Esophagus squamous epithelium (tissue), 5 donors: ENCODE measurements at places on chromosomes 1 and 21. TPM values are rescaled to one million over a fixed set of nuclear protein-coding genes. Genes with fewer than 3 reads are reported as not detected.

GRCh38 chr1:218529646-218530300 lies 184.6 kb downstream of the TGFB2 start:
- no peak for DNase-seq

DNA sequence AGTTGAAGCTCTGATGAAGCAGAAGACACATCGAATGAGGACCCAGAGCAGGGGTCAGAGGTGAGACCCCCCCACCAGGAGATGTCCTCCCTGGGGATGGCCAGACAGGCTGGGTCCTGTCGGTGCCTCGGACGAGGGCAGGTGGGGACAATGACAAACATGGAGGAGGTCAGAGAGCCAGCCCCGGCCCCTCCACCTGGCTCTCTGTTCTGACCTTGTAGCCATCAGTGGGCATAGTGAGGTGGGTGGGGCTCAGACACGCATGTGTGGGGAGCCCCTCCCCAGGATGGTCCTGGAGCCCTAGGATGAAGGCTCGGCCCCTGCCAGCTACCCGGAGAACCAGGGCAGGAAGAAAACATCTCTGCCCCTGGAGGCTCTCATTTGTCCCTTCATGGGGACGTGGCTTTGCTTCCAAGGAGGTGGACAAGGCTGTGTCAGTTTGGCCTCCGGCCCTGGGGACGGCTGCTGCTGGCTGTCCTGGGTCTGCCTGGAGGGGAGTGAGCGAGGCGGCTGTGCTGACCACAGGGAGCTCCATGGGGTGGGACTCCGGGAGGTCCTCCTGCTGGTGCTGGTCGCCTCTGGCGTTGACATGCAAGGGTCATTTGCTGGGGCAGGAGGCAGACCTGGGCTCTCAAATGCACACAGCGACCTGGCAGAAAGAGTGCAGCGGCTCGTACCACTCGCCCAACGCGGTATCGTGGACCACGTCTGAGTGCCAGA lies 2.6 kb downstream of the KRTAP10-6 start:
- no peak for DNase-seq

- no peak for DNase-seq
Observed at GRCh38 chr1:24156542-24157260, 13.8 kb upstream of the IL22RA1 start.

DNA sequence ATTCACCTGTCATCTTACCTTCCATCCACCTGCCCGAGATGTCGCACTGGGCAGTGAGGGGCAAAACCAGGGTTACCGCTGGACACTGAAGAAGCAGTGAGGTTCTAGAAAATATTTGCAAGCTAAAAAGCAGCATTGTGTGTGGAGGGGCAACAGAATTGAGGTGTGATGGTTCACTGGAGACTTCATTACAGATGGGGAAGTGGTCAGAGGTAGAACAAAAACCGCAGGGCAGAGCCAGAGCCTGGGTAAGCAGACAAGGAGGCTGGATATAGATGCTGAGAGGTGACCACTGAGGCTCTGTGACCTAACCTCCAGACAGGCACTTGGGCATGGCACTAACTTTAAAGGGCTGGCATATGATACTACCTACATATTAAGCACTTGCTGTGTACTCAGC lies 363.9 kb upstream of the PROX1 start:
- DNase-seq = no peak

Gene ZNF593OS
- total RNA-seq = not detected

DNA sequence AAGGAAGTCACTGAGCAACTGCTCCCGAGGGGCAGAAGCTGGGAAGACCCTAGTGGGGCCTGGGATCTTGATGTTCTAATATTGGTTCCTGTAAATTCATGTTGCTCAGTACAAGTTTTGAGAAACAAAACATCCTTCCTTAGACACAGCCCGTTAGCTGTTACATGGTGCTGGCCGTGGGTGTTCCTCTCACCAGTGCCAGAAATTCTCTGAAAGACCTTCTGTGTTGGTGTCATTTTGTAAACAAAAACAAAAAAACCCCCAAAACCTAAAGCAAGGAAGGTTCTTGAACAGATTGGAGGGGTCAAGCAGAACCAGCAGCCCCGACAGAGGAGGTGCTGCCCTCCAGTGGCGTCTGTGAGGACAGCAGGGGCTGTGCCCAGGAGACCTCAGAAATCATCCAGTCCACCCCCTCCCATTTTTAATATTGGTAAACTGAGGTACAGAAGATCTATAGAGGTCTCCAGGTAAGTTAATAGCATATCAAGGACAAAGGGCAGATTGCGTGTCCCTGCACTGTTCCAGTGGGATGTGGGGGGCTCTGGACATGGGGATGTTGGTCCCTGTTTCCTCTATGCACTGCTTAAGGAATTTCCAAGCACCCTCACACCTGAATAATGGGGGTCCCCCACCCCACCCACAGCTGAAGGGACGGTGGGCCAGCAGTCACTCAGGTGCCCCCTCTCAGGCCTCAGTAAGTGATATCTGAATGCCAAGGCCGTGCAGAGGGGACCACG lies 38.2 kb downstream of the SLC2A7 start:
- DNase-seq = no peak

- DNase-seq = no peak
Observed at GRCh38 chr1:155110381-155110780, 17.3 kb upstream of the EFNA1 start.

- no peak for DNase-seq
Observed at GRCh38 chr21:8989721-8990325, 1531.6 kb upstream of the TPTE start.

- no peak for DNase-seq
Observed at GRCh38 chr1:62955666-62956065, 171.7 kb downstream of the ATG4C start.

GRCh38 chr1:10829965-10830515 lies 33.6 kb upstream of the CASZ1 start:
- DNase-seq = no peak

GRCh38 chr1:89025928-89026327 lies 3.3 kb upstream of the GBP3 start:
- no peak for DNase-seq

Gene LCE2C
- not detected for total RNA-seq

- no peak for DNase-seq
Observed at GRCh38 chr1:84582802-84583587, 8.8 kb upstream of the CTBS start.

Gene HUNK
- 0.40 TPM for total RNA-seq

DNA sequence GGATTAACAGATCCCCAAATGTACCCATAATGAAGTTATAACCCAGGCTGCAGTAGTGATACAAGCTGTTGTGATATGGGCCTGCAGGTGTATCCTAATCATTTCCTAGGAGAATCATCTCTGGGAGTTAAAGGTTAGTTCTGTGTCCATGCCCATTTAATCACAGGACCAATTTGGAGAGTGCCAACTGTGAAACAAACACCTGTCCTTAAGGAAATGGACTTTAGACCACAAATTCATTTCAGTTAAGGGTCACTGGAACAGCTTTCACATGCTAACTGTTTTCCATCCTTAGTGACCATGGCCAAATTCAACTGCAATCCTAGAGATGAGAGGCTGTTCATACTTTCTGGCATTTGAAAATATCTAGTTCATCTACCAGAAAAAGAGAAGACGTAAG lies 160.9 kb downstream of the GPATCH2 start:
- DNase-seq = no peak

GRCh38 chr1:26961826-26962225 lies 1.6 kb upstream of the KDF1 start:
- DNase-seq = no peak

GRCh38 chr1:228344631-228345072 lies 62.0 kb downstream of the TRIM11 start:
- no peak for DNase-seq

GRCh38 chr1:180154003-180154324 lies 705 bp upstream of the QSOX1 start:
- DNase-seq = no peak

- DNase-seq = no peak
Observed at GRCh38 chr1:184300446-184300845, 86.4 kb upstream of the C1orf21 start.

DNA sequence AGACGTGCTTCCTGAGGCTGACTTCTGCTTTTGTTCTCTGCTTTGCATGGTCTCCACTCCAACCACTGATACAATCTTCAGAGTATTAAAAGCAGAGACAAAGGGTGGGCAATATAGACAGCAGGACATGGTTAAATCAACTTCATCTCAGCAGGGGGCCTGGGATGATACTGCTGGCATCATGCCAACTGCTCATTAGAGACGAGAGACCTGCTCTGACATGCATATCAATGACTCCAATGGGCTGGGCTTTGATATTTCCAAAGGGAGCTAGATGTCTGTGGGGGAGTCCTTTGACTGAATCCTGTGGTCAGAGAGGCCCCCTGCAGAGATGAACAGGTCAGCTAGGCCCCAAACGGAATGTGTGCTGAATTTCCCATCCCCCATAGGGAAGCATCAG lies 106.6 kb downstream of the ACTL8 start:
- DNase-seq = no peak

DNA sequence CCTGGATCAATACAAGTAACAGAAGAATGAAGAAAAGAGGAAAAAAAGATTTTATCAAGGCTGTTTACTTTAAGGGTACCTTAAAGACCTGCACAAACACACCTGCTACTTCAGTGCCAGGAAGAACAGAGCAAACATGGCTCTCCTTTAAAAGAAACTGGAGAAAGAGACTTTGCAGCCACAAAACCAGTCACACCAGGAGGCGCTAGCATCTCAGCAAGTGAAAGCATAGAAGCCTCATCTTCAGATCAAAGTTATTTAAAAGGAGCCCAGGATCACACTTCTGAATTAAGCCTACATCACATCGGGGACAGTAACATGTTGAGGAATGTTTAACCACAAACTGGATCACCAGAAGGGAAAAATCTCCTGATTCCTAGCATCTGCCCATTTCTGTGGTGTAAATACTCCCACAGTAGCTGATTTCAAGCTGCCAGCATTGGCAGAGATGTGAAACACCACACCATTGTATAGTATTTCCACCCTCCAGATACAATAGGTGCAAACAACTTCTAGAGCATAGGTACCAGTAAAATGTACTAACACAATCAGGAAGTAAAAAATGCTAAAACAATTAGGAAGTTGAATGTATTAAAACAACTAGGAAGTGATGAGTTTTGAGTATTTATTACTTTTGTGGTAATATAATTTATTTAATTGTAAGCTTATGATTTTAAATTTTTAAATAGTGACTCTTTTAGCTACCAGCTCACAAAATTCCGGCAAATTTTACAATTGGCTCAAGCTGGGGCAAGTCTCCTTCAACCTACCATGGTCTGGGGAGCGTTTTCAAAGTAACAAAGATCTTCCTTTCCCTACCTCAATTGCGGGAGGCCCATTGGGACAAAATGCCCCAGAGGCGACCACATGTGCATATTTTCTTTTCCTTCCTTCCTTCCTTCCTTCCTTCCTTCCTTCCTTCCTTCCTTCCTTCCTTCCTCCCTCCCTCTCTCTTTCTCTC lies 105.3 kb upstream of the CLDN14 start:
- DNase-seq = no peak

DNA sequence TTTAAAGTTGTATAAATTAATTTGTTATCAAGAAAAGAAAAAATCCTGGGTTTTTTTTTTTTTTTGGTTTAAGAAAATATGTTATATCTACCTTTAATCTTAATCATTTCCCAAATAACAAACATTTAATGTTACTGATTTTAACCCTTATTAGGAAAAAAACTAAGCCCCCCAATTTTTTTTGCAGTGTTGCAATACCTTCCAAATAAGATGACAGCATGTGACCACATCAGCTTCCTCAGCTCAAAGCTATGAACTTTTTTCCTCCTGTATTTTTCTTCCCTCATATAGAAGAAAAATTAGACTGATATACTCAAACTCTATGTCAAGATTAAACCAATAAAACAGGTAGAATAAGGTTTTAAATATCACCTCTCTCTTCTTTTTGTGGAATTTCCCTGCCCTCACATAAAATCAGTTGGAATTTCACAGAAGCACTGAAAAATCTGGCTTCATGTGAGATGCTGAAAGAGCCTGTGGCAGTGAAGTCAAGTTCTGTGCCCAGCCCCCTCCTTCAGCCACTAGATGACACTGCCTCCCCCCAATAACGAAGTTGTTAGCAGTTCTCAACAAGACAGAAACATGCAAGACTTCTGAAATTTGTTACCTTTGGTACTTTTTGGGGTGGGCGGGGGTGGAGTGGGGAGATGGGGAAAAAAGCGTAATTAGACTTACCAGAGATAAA lies 9.6 kb upstream of the SMYD2 start:
- no peak for DNase-seq

Gene VTCN1
- total RNA-seq = not detected

- DNase-seq = no peak
Observed at GRCh38 chr1:201085902-201086735, 26.1 kb downstream of the CACNA1S start.

DNA sequence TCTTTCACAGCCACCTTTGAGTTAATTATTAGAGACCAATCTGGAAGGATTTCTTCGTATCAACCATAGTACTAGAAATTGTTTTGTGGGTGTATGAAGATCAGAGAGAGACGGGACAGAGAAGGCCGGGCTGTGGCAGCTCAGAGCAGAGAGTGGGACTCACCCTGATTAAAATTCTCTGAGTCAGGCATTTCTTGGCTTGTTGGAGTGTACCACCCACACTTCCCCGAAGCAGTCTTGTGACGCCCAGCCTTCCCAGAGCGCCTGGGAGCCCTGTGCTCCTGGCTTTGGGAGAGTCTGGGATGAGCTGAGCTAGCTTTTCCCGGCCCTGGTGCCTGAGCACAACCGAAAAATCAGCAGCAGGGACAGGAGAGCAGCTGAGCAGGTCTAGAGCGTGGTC lies 19.4 kb downstream of the PLEKHM2 start:
- no peak for DNase-seq

- no peak for DNase-seq
Observed at GRCh38 chr1:236101233-236102200, 36.6 kb upstream of the NID1 start.

DNA sequence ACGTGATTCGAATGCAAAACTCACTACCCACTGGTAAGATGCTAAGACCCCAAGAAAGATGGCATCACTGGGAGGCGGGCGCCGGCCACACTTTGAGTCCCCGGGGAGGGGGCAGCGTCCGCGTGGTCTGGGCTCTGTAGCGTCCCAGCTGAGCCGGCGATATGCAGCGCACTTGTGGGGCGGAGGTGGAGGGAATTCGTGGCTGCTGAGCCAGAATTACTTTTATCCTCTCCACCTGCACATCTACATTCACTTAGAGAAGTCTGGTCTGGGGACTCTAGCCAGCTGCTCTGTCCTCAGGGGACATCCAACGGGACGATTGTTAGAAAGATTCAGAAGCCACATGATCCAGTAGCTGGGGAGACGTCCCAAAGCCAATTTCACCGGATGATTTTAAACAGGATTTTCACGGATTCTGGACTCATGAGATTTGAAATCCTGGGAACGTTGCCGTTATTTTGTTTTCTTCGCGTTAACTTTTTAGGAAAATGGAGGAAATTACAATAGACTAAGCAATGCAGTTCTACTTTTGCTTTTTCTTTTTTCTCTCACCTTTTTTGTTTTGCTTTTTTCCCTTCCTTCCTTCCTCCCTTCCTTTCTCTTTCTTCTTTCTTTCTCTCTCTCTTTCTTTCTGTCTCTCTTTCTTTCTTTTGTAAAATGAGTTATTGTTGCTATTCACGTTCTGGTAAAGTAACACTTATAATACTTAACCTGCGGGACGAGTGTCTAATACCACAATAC lies 1.3 kb downstream of the JAM2 start:
- DNase-seq = no peak
